ENCODE measurements at places on chromosomes 1 and 21.

GRCh38 chr1:223008808-223009207 lies 134.2 kb downstream of the TLR5 start:
- DNase-seq: no peak

- peak; percentile 62 for DNase-seq
Observed at GRCh38 chr1:41728403-41729202, 190.1 kb downstream of the HIVEP3 start.

GRCh38 chr1:87733386-87733785 lies 404.7 kb downstream of the LMO4 start:
- DNase-seq: no peak

- no peak for DNase-seq
Observed at GRCh38 chr1:90727917-90728501, 10.9 kb upstream of the BARHL2 start.

DNA sequence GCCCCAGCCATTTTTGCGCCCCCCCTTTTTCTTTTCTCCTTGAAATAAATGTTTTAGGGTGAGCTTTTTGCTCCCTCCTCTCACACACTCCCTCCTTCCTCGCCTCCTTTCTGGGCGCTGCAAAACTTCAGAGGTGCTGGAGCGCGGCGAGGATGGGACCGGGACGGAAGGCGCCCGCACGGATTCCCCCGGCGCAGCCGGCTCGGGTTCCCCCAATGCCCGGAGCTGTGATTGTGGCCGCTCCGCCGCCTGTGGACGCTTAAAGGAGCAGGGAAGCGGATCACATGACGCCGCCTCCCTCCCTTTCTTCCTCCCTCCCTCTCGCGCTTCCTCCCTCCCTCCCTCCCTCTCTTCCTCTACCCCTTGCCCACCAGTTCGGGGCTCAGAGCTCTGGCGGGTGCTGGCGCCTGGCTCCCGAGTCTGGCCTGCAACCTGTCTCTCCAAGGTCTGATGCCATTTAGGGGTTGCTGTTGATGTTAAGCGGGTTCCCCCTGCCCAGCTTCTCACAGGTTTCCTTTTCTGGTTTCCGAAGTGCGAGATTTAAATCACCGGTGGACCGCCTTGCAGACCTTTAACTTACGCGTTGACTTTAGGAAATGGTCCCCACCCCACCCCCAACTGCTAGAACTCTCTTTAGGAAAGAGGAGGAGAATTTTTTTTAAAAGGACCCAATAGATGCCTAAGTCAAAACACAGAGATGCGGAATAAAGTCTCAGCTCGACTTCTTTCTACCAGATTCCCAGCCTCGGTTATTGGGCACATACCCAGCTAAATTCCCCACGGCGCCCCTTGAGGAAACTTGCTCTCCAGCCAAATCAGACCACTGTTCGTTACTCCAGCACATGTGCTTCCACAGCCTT lies at the start of gene WLS:
TSS of gene WLS (minus strand) at position 235 of the 860 bp plus-strand sequence. CDS start at position 11, 224 bp downstream.
- peak; percentile 10 for DNase-seq

- peak; percentile 3 for DNase-seq
Observed at GRCh38 chr1:153880962-153881361, 41.8 kb downstream of the GATAD2B start.

GRCh38 chr1:29396438-29397255 lies 160.3 kb downstream of the PTPRU start:
- no peak for DNase-seq

DNA sequence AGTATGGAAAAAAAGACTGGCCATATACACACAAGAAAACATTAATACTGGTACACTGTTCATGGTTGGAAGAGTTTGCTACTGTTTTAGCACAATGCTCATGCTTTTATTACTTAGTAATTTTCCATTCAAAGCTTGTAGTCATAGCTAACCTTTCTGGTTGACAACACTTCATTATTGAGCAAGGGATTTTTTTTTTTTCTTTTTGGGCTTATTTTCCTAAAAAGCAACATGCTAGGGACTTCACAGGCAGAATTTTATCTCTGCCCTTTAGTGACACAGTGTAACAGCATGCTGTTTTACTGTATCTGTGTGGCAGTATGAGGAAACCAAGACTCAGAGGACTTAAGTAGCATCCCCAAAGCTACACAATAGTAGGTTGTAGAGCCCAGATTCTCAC lies 58.5 kb downstream of the FGGY start:
- no peak for DNase-seq
